ENCODE measurements at places on chromosomes 16 and 17.

- DNase-seq: peak; percentile 41
Observed at GRCh38 chr17:59547131-59547915, 18.1 kb upstream of the DHX40 start.

DNA sequence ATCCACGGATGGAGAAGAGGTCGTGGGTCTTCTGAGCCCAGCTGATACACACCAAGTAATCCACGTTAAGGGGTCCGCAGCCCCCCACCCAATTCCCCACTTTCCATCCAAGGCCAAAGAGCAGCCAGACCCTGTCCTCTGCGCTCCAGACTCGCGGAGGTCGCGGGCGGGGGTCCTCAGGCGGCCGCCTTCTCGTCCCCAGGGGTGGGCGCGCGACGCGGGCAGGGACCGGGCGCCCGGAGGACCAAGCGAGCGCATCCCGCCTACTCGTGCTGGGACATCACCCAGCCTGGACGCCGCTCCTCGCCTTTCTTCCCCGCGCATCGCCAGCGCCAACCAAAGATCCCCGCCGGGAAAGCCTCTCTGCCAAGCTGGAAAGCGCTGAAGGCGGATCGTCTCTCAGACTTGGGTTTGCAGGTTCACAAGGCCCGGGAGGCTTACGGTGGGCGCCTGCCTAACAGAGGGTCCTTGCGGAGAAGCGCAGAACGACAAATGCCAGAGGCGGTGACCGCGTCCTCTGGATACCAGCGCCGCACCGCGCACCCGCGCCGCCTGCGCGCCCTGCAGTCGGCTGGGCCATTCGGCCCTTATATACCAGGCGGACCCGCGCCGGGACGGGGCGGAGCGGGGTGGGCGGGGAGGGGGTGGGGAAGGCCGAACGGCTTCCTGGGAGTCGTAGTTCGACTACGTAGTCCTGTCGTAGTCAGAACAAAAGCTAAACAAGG, 471.6 kb downstream of the SOX9 start:
- peak; percentile 62 for DNase-seq

DNA sequence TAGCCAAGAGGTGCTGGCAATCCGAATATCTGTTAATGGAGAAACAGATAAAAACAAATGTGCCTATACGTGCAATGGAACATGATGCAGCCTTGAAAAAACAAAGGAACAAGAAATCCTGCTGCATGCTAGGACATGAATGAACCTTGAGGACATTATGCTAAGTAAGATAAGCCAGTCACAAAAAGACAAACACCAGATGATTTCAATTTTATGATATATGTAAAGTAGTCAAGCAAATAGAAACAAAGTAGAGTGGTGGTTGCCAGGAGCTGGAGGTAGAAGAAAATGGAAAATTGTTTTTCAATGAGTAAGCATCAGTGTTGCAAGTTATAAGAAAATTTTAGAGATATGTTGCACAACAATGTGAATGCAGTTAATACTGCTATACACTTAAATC, 409.7 kb upstream of the CDH8 start:
- DNase-seq: no peak

GRCh38 chr17:3800362-3801271, at the start of gene ITGAE:
Gene ITGAE (minus strand): TSS chr17:3801188. CDS start chr17:3801144, 44 bp downstream.
- DNase-seq: no peak

GRCh38 chr16:82641336-82641984, 14.7 kb downstream of the CDH13 start:
- no peak for DNase-seq

DNA sequence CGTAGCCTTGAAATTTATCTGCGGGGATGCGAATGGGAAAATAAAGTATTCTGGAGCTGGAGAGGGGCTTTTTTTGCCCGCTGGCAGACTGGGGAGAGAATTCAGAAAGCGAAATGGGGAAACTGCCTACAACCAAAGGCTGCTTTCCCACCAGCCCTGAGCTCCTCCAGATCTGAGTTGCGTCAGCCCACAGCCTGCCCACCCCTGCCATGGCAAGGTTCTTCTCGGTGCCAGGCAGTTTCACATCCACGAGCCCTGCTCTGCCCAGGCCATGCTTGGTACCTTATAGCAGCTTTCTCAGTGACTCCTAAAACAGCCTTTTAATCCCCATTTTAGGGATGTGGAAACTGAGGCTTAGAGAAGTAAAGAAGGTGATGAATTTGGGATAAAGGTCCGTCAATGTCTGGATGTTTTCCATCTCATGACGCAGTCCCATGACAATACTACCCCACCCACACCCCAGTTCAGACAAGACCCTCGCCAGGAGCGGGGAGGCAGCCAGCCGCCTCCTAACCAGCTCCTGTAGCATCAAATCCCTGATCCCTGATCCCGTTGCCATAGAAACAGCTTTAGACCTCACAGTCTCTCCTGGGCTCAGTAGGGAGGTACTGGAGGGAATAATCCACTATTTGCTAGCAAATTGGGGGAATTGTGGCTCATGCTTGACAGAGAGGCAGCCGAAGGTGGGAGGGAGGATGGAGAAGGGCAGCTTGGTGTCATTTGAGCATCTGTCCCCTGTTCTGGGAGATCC, 113.5 kb downstream of the MGAT5B start:
- no peak for DNase-seq

DNA sequence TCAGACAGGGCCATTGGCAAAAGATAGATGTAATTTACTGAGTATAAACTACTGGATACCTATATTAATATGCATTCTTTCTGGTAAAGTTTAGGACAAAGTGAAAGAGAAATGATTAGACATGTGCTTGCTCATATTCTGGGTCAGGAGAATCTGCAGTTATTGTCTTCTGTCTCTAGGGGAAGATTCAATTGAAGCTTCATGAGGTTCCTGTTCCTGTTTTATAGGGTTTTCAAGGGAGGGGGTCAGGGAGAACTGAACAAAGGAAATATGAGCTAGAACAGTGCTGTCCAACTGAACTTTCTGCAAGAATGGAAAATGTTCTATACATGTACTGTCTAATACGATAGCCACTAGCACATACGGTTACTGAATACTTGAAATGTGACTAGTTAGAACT, 59.3 kb upstream of the CORO6 start:
- DNase-seq: no peak

DNA sequence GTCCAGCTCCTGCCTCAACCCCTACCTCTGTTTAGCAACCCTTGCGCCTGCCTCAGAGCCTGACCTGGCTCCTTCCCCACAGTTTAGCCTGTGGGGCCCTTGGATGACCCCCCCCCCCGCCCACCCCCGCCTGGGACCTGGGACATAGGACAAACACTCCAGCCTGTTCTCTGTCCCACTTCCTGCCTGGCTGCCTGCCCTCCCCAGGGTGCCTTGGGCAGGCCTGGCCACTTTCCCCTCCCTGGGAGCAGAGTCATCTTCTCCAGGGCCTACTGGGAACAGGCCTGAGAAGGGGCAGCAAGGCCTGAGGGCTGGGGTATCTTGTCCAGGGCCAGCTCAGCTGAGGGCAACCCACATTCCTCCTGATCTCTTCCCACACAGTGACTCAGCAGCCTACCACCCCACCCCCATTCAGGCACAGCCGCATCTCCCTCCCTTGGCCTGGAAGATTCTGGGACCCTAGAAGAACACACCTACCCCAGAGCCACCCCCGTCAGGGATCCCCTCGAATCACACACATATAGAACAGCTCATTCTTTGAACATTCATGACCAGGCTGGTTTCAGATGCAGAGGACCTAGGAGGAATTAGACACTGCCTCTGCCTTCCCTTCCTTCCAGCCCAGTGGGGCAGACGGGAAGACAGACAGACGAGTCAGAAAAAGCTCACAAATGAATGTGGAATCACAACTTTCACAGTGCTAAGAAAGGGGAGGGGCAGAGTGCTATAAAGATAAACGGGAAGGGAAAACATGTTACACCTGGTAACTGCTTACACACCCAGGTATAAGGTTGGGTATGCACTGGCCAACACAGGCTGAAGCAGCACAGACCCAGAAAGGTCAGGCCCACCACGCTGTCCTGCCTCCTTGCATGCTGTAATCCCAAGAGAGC, 6.0 kb downstream of the FHOD1 start:
- DNase-seq: no peak

DNA sequence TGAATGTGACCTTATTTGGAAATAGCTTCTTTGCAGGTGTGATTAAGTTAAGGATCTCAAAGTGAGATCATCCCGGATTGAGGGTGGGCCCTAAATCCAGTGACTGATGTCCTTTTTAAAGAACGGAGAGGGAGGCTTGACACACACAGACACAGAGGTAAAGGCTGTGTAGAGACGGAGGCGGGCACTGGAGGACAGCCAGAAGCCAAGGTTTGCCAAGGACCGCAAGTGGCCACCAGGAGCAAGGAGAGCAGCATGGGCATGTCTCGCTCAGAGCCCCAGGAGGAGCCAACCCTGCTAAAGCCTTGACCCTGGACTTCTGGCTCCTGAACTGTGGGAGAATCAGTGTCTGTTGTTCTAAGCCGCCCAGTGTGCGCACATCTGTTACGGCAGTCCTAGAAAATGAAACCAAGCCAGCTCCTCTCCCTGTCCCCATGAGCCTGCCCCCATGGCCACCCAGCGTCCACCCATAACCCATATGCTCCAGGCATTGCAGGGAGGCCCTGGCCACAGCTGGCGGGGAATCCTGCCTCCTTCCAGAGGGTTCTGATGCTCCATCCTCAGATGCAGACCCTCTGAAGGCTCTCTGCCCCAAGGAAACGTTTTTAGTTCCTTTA, 15.2 kb downstream of the CNGB1 start:
- no peak for DNase-seq

- no peak for DNase-seq
Observed at GRCh38 chr17:64166876-64167275, 36.9 kb upstream of the ERN1 start.

DNA sequence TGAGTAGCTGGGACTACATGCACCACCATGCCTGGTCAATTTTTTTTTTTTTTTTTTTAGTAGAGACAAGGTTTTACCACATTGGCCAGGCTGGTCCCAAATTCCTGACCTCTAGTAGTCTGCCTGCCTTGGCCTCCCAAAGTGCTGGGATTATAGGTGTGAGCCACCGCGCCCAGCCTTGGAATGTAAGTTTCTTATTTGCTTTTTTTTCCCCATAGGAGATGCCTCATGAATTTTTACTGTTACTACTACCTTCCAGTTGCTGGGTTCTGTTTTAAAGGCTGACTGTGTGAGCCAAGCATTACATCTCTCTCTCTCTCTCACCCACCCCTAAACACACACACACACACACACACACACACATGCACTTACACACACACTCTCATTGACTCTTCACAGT, 112.6 kb downstream of the RGS9 start:
- no peak for DNase-seq

DNA sequence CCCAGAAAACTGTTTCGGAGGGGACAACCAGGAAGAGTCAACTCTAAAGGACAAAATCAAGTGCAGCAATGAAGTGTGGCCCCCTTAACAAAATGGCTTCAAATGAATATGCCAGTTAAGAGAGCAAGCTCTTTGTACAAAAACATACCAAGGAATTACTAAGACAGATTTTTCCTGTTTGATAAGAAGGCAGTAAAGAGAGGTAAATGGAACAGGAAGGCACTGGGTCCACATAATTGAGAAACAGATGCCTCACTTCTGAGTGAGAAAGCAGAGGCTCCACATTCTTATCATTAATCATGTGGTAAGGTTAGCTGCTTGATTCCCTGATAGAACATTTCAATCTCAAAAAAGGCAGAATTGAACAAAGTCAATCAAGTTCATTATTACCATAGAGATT, 44.9 kb downstream of the MBTD1 start:
- DNase-seq: no peak

DNA sequence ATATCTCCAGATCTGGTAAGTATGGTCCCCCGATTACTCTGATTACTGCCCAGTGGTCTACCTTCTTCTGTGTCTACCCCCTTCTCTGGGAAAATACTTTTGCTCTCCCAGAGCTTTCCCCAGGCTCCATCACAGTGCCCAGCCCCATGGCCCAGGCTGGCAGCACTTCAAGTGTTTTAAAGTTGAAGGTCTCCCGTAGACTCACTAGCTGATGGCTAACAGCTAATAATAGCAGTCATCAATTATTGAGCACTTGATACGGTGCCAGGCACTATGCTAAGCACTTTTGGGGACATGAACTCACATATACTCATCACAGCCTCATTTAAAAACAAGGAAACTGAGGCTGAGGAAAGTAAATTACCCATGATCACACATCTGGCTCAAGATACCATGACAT, 33.4 kb downstream of the DCUN1D3 start:
- DNase-seq: no peak

- no peak for DNase-seq
Observed at GRCh38 chr16:67805718-67806427, 487 bp downstream of the RANBP10 start.

- no peak for DNase-seq
Observed at GRCh38 chr17:19769946-19770652, 22.0 kb upstream of the ALDH3A1 start.

- DNase-seq: peak; percentile 35
Observed at GRCh38 chr16:67672739-67673662, 6.4 kb downstream of the C16orf86 start.

- DNase-seq: no peak
Observed at GRCh38 chr16:86200722-86201121, 301.8 kb downstream of the IRF8 start.

GRCh38 chr16:46612121-46612520, 9.1 kb downstream of the SHCBP1 start:
- DNase-seq: no peak

DNA sequence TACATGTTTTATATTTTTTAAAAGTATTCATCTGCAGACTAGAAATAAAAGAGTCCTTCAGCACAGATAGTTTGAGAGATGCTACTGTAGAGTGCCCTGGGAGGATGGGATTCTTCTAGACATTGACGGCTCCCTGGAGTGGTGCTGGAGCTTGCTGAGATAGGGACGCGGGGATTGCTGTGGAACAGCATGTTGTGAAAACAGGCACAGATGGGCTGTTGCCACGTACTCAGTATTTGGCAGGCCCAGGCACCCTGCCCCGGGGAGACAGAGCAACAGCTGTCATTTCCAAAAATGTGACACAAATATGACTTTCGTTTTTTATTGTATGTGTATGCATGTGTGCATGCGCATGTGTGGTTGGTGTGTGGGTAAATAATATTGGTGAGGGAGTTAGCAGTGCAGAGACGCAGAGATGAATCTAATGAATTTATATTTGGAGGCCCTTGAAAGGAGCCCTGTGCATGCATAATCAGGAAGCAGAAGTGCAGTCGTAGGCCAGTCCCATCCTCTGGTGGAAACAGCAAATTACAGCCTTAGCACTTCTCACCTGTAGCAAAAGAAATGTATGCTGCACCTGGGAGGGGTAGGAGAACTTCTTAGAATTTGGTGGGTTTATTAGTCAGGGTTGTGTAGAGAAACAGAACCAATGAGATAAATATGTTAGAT, 6.2 kb upstream of the ABCA8 start:
- peak; percentile 81 for DNase-seq

- DNase-seq: no peak
Observed at GRCh38 chr17:31492880-31493655, 101.6 kb downstream of the RAB11FIP4 start.
